Stimulated activated CD8-positive, alpha-beta memory T cell treated with anti-CD3 and anti-CD28 coated beads, Interleukin-12 subunit alpha, Interleukin-12 subunit beta, amount 100 ng/mL, for 4 hours (primary cell): ENCODE measurements at places on chromosomes 2 and 18.

- DNase-seq, result no peak
Measured at GRCh38 chr2:63738019-63738418, 103.7 kb upstream of the UGP2 start.

DNA sequence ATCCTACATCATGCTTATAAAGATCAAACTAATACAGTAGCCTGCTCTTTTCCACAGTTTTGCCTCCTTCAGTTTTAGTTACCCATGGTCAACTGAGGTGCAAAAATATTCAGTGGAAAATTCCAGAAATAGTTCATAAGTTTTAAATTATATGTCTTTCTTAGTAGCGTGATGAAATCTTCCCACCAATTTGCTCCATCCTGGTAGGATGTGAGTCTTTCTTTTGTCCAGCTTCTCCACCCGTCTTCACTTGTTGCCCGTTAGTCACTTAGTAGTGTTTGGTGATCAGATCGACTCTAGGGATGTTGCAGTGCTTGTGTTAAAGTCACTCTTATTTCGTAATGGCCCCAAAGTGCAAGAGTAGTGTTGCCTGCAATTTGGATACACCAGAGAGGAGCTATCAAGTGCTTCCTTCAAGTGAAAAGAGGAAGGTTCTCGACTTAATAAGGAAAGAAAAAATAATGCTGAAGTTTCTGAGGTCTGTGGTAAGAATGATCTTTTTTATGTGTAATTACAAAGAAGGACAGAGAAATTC is 57.0 kb downstream of the CEP192 start:
- no peak for DNase-seq

GRCh38 chr18:31609886-31610285 is 18.2 kb downstream of the TTR start:
- no peak for DNase-seq

- DNase-seq, result no peak
Measured at GRCh38 chr2:79593237-79593867, 80.5 kb downstream of the CTNNA2 start.

DNA sequence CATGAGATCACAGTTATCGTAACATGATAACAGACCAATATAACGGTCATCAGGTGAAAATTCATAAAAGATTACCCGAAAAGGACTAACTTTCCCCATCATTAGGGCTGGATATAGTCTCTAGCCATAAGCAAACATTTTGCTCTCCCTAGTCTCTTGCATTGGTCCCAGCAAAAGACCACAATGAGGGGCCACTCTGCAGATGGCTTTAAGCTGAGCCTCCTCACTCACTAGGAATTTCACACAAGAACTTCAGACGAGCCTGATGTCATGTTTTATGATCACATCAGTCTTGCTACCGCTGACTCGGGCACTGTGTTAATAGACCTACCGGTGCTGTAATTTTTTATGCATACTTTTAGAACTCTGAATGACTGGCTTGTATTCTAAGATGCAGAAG is 35.2 kb downstream of the STK17B start:
- DNase-seq, result no peak
